Epithelial cell of proximal tubule (primary cell): ENCODE measurements at places on chromosomes 1 and 21. TPM values are rescaled to one million over a fixed set of nuclear protein-coding genes. Genes with fewer than 3 reads are reported as not detected.

DNA sequence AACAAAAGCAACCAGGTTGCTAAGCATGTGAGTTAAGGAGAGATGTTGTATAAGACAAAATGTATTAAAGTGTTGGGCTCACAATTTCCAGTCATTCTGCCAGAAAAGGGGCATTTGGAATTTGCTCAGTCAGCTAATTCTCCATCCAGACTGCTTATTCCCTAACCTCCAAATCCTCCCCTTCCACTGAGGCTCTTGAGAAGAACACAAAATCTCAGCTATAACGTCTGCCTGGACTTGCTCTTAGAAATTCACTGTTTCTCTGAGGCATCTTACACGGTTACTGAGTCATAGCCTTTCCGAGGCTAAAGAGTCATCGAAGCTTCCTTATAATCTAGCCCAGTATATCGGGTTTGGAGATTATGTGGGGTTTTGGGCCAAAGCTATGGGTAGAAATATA, 548.2 kb upstream of the ADGRL4 start:
- no peak for DNase-seq

- no peak for DNase-seq
Measured at GRCh38 chr1:50454911-50455310, 31.7 kb upstream of the DMRTA2 start.

DNA sequence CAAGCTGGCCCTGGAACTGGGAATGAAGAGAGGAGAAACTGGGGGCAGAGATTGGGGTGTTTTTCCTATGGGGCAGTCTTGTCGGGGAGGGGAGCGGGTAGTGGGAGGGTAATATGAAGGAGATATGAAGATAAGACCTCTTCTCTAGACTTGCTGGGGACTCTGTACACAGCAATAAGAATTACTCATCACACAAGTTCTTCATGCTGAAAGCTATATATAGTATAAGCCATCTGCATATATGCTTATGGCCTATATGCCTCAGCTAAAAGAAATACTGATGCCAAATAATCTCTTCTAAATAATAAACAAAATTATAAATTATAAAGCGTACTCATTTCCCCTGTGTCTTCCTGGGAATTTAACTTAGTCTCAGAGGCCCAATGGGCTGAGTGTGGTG, 7.9 kb downstream of the RHEX start:
- no peak for DNase-seq

GRCh38 chr1:98322966-98323365, 338.6 kb upstream of the SNX7 start:
- no peak for DNase-seq

- DNase-seq, result no peak
Measured at GRCh38 chr21:41730367-41730765, 36.5 kb downstream of the RIPK4 start.

GRCh38 chr1:42085596-42085995, 67.6 kb upstream of the GUCA2B start:
- DNase-seq, result peak; percentile 9

DNA sequence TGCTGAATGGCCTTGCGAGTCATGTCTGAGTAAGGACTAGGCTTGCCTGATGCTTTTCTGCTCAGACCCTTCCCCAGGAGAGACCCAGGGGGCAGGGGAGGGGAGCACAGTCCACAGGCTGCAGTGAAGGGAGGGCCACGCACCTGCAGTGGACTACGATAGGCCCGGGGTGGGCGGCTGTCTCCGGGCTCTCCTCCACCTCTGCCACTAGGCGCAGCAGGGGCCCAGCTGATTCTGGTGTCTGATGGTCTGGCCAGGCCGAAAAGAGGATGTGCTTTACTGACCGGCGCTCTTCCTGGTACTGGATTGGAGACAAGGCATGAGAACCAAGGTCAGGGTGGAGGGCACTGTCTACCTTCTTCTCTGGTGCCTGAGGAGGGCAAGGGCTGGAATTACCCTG, 7.9 kb upstream of the ARL8A start:
- DNase-seq, result no peak

DNA sequence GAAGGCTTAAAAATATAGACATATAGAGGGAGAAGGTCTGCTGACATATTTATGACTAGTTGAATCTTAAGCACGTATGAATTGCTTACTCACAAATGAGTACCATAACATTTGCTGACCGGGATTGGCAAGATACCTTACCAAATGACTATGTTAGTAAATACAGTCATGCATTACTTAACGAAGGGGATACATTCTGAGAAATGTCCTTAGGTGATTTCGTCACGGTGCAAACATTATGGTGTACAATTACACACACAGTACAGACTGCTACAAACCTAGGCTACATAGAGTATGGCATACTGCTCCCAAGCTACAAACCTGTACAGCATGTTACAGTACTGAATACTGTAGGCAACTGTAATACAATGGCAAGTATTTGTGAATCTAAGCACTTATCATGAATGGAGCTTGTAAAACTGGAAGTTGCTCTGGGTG, 19.4 kb upstream of the UBE2U start:
- DNase-seq, result no peak

- DNase-seq, result no peak
Measured at GRCh38 chr1:10544239-10544638, 69.5 kb downstream of the PEX14 start.

DNA sequence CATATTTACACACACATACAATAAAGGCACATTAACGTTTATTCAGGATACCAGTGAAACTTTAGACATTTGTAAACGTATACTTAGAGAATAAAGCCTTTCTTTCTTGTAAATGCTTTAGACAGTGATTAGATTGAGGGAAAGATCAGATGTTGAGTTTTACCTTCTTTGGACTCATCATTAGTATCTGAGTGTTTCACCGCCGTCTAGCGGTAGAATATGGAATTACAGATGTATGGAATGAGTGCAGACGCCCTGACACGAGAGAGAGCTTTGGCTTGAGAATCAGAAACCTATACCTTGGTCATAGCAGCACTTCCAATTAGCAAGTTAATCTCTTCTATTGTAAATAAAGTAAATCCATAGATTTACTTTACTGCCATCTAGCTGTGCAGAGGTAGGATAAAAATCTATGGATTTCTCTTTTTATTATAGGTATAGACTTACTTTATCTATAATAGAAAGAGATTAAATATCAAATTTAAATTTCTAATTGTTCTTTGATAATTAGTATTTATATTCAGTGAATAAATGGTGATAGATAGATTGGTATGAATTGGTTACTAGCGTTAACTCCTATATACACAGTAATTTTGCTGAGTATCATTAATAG, 12.6 kb downstream of the FLG2 start:
- peak; percentile 12 for DNase-seq

- DNase-seq, result no peak
Measured at GRCh38 chr1:226425431-226426031, 17.6 kb upstream of the PARP1 start.

DNA sequence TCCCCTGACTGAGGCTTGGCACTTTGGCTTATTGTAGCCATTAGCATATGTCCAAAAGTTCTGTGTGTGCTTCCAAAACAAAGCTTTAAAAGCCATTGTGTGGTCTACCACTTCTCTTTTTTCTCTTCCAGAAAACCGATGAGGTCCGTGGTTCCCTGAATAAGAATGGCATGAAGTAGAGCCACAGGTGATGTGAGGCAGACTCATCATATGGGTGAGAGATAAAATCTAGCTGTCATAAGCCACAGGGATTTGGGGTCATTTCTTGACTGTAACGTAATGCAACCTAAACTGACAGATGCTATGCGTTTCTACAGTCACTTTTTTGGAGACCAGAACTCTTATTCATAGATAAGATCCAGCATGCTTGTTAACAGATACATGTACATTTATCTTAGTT, 7.0 kb upstream of the GREM2 start:
- no peak for DNase-seq

- no peak for DNase-seq
Measured at GRCh38 chr1:43529206-43529731, 1.4 kb upstream of the PTPRF start.

GRCh38 chr1:1050577-1051052, 23.5 kb downstream of the RNF223 start:
- DNase-seq, result no peak

DNA sequence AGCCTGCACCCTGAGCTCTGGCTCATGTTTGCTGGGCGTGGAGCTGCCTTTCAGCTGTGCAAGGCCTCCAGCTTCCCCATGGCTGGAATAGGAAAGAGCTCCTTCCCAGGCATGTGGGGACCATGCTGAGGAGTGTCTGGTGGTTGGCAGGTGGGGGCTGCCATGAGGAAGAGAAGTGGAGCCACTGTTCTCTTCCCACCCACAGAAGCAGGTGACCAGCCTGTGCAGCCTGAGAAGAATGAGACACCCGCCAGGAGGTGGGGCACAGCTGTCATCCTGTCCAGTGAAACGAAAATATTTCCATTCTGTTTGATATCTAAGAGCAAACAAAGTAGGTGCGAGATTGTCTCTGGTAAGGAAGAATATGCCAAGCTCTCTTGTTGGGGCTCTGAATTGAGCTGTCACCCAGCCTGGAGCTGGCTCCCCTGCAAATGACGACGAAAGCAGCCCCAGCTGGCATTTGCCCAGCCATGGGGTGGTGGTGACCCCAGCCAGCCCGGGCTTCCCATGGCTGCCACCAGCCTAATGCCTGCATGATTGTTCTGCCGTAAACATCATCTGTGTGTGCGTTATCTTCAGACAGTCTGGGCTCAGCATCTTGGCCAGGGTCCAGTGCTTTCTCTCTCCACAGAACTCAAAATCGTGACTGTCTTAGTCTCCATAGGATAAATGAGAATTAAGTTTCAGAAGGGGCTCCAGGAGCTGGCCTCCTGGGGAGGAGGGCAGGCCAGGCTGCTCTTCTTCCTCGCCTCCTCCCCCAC, 429.8 kb upstream of the VAMP3 start:
- DNase-seq, result no peak

DNA sequence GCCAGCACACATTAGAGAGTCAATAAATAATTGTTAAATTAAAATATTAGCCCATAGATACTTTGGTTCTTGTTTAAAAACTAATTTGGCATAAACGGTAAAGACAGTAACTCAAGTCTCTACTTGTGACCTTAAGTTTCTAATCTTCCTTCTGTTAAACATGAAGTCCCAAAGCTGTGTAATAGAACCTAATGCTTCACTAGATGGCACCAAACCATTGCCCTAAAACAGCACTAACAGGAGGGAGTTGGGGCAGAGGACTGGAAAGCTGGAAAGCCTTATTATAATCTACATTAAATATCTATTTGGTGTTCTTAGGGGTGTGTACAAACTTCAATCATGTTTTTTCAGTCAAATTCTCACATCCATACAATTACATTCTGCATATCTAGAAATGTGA, 176.7 kb downstream of the OLFM3 start:
- DNase-seq, result peak; percentile 6

DNA sequence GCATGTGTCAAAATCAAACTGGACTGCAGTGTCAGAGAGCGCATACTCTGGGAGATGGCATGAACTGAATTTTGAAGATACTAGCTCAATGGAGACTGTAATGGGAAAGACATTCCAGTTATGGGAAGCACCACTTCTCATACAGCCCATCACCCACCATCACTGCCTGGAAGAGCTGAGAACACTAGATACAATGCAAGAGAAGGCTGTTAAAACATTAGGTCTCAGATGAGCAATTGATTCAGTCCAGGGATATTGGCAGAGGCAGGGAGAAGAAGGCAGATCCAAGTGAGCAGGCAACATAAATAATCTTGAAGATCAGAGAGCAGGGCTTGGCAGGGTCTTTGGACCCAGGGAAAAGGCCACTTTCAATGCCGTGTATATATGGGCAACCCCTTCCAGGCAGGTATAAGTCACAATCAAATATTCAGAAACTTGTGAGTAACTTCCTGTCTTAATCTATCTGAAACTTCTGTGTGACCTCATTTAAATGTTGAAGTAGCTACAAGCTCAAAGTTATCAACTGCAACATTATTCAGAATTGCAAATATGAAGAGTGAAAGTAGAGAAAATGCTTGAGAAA, 290.3 kb upstream of the SGIP1 start:
- no peak for DNase-seq

DNA sequence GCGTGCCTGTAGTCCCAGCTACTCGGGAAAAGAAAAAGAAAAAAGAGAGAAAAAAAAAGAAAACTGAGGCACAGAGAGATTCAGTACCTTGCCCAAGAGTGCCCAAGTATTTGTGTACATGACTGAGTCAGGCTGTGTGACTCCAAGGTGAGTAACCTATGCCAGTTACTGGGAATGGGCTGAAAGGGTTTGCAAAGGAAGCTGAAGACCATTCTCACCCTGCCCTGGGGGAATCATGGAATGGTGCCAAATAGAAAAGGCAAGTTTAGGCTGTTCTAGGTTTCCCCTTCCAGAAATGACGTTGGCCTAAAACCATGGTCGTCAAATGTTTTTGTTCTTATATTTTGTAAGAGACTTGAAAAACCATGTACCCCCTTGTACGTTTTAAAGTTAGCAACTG, 37.9 kb upstream of the LRIG2 start:
- no peak for DNase-seq

GRCh38 chr1:155176544-155177071, 3.0 kb downstream of the TRIM46 start:
- DNase-seq, result no peak

DNA sequence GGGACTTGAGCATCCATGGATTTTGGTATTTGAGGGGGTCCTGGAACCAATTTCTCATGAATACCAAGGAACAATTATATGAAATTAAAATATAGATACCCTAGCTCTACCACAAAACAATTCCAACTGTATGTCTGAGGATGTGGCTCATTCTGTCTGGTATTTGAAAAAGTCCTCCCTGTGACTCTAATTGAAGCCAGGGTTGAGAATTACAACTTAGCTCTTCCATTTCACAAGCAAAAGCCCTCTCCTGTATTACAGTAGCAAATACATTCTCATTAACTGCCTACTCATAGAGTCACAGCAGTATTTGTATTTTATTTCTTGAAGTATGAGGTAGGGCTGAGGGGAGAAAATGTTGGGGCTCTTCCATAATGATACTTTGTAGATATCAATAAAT, 187.8 kb upstream of the OLFM3 start:
- no peak for DNase-seq

DNA sequence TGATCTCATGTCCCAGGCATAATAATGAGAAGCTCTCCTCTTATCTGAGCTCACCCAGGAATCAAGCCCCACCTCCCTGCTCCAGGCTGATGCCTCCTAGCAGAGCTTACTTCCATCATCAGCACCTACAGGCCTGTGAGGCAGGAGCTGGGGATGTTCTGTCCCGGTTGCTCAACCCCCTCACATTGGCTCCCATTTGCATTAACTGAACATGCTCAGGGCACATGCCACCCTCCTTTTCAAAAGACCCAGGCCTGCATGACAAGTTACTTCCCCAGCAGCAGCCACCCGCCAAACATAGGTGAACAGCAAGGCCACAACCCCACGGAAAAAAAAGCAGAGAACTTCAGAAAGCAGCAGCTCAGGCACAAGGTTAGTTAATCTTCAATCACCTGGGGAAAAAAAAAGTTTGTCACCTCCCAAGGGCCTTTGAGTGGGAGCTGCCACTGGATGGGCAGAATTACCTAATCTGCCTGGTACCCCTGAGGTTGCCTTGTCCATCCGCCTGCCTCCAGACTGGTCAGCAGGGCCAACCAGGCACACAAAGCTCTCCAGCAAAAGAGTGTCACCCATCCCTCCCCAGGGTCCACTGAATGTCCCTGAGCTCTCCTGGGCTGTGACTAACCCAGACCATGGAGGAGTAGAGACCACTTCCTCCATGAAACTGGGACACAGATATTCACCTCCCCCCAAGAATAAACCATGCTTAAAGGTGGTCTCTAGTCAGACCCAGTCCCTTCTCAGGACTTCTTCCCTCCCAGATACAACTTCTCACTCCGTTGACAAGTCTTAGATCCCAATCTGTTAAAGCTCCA, 4.4 kb downstream of the KCNN3 start:
- no peak for DNase-seq

ZSCAN20 gene
- total RNA-seq, result 3.1 and 4.0 TPM in 2 replicates

LRRC39 gene
- total RNA-seq, result 0.07 TPM in 1 of 2 replicates, not detected in the other

CNIH4 gene
- 76.0 and 117 TPM in 2 replicates for total RNA-seq

SMYD3 gene
- 18.3 and 23.8 TPM in 2 replicates for total RNA-seq

RPTN gene
- not detected in 2 replicates for total RNA-seq

PRKACB gene
- 9.5 and 10.1 TPM in 2 replicates for total RNA-seq

MCOLN2 gene
- 2.5 and 3.5 TPM in 2 replicates for total RNA-seq

RBM11 gene
- total RNA-seq, result 0.23 and 1.0 TPM in 2 replicates

CELA3A gene
- not detected in 2 replicates for total RNA-seq
